SHP77 treated with DMSO at 0.1 percent for 48 hours (cell line): ENCODE measurements at places on chromosomes 4 and X.

- no peak for DNase-seq
These were observed 20.2 kb downstream of the PRSS48 start for GRCh38 chr4:151297170-151297569.

DNA sequence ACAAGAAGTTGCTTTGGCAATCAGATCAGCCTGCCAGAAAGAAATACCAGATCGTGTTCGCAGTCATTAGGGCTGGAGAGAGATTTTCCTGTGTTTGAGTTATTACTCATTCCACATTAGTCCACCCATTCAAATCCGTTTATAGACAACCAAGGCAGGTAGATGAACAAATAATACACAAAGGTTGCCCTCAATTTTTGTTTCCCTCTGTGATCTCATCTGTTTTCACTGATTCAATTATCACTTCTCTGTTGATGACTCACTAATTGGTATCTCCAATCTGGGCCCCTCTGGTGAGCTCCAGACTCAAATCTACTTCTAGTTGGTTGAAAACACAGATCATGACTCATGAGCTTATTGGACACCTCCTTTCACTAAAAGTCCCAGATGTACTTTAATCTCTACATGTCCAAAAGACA is 54.5 kb downstream of the CHM start:
- DNase-seq, result no peak

DNA sequence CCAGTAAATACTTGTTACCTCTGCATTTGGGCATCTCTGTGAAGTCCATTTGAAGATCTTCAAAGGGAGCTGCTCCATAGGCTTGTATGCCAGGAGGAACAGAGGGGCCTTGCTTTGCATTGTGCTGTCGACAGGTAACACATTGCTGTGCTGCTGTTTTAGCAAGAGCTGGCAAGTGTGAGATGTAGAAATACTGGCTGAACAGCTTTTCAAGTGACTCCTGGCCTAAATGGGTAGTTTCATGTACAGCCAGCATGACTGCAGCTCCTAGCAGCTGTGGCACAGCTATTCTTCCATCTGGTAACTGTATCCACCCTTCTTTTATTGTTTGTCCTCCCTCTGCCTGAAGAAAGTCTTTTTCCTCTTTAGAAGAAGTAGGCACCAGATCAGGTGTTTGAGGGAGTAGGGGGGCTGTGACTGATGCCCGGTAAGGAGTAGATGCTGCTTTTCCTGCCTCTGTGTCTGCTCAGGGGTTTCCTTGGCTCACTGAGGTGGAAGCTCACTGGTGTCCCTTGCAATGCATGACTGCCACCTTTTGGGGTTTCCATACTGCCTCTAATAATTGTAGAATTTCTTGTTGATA is 965.3 kb downstream of the CCSER1 start:
- DNase-seq, result no peak

GRCh38 chr4:23811161-23811560 is 78.7 kb downstream of the PPARGC1A start:
- no peak for DNase-seq

GRCh38 chrX:53128097-53128749 is 34.3 kb downstream of the KANTR start:
- DNase-seq, result no peak

DNA sequence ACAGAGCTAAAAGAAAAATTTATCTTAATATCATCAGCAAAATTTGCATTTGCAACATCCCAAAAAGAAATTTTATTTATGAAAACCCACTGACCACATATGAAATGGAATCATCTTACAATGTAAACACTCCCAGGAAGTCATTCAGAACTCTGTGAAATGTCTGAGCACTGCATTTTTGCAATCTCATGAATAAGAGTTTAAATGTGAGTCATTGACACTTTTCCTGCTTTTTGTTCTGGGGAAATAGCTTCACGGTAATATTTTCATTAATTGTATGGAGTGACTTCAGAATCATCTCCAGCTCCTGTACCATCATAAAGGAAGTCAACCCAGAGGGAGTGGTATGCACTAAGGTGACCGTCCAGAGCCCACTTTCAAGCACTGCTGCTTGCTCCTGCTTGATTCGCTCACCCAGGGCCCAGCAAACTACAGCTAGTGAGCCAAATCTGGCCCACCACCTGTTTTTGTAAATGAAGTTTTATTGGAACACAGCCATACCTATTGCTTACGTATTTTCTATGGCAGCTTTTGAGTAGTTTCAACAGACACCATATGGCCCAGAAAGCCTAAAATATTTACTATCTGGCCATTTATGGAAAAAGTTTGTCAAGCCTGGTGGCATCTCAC is 17.2 kb downstream of the EDNRA start:
- no peak for DNase-seq
